Cardiac septum (tissue), 1 donor: ENCODE measurements at places on chromosomes 13 and 19.

DNA sequence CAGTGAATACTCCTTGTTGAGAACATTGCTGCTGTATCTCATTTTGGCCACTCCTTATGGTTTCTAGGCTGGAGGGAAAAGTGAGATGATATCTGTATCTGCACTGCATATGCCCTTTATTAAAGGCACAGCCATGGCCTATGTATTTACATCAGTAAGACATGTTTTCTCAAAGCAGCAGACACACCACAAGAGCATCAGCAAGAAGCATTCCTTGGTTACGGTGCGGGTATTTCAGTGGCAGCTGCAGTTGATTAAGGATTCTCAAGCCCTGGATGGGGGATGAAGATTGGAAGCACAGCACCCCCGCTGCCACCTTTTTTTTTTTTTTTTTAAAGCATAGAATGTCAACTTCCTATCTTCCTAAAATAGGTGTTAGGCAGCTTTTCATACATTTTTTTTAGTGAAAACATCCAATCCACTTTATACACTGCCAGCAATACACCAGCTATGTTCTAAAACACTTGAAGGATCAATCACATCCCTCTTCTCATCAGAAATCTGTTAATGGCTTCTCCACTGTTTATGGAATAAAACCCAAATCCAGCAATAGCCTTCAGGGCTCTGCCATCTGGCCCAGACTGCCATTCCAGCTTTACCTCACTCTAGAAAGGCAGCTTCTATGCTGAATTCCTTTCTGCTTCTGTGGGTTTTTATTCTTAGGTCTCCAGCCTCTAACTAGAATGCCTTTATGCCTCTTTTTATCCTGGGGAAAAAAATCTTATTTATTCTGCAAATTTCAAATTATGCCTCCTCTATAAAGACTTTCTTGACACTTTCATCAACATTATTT is 331.0 kb downstream of the DNAJC15 start:
- no peak for DNase-seq

DNA sequence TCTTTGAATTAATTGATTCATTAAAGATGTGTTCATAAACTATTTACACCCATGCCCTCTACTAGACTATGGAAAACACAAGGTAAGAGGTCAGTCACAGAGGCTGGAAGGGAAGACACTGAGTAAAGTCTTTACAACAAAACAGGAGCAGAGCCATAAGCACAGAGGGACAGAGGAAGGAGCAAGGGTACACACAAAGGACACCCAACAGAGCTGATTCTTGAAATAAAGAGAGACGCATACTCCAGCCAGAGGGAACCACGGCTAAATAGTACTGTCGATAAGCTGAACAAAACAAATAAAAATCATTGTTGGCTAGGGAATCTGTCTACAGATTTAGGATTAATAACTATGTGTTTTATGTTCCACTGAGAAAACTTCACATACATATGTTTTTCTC is 289.2 kb downstream of the EFNB2 start:
- DNase-seq: no peak

- no peak for DNase-seq
Measured at GRCh38 chr13:89052699-89053098, 1381.5 kb downstream of the SLITRK5 start.

- DNase-seq: no peak
Measured at GRCh38 chr13:113449693-113450347, 3.5 kb downstream of the ADPRHL1 start.

DNA sequence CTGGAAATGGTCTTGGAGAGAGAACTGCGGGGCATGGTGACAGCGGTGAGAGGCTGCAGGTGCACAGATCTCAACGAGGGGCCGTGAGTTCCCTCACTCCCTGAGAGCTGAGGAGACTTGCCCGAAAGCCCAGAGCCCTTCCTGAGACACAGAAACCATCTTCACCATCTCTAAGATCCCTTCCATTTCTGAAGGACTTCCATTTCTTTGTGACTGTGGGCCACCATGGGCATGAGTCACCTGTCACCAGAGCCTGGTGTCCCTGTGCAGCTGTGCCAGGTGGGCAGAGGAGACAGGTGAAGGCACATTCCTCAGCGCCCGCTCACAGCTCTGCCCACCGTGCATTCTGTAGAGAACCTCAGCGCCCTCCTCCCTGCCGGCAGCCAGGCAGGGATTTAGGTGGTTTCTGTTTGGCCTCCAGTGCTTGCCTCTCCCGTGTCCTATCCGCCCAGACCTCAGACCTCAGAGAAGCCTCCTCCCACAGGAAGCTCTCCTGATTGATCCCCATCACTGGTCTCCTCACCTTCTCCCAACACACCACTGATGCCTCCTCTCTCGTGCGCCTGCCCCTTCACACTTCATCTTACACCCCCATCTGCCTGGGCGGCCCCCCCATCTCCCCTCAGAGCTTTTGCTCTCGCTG is 24.2 kb downstream of the SH3GL1 start:
- no peak for DNase-seq

DNA sequence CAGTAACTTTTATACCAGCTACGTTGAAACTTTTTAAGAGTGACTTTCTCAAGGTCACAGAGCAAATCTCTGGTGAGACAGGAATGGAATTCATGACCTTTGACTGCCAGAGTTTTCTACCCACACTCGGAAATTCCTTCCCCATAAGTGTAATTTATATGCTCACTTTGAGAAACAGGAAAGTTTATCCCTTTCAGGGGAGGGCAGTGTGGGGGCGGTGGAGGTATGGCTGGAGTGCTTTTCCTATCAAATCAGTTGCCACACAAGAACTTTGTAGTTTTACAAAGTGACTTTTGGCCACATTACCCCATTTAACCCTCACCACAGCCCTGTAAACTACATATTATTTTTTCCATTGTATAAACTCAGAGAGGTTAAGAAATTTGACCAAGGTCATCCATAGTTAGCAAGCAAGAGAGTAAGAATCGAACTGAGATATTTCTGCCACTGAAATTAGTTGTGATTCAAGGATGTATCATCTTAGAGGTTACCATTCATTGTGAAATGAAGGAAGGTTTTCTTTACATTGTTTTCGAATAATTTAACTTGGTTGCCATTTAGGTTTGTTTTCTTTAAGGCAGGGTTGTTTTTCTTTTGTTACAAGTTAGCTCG is 5.9 kb downstream of the KLF12 start:
- DNase-seq: no peak

DNA sequence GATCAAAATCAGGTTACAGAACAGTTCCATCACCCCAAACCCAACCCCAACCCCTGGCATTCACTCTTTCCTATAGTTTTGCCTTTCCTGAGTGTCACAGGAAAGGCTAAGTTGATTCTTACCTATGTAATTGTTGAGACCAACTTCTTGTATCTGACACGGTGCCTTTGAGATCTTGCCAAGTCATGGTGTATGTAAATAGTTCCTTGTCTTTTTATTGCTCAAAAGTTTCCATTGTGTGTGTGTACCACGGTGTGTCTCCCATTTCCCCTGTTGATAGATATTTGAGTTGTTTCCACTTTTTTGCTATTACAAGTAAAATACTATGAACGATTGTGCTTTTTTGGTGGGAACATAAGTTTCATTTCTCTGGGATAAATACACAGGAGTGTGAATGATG is 3.3 kb upstream of the IGFL2 start:
- DNase-seq: no peak

DNA sequence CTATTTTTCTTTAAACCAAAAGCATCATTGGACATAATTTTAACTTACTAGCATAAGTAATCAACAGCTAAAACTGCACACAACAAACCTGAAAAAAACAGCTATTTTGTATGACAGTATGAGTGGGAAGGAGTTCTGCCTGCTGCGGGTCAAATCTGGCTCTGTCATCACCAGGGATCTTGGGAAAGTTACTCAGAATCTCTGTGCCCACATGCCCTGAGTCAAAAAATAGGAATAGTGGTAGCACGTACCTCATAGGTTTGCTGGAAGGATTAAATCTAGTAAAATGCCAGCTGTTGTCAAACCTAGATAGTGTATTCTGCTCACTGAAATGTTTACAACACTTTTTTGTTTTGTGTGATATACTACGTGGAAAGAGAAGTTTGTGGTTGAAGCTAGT is 1.1 kb downstream of the CLN5 start:
- DNase-seq: no peak

- DNase-seq: no peak
Measured at GRCh38 chr13:40059540-40060232, 404.2 kb downstream of the COG6 start.
